Activated CD4-positive, alpha-beta T cell treated with anti-CD3 and anti-CD28 coated beads, Interleukin-2, amount 50 U/mL, for 4 hours (primary cell): ENCODE measurements at places on chromosomes 1 and 21.

- no peak for DNase-seq
Observed at GRCh38 chr1:19563324-19564097, 78.2 kb upstream of the CAPZB start.

DNA sequence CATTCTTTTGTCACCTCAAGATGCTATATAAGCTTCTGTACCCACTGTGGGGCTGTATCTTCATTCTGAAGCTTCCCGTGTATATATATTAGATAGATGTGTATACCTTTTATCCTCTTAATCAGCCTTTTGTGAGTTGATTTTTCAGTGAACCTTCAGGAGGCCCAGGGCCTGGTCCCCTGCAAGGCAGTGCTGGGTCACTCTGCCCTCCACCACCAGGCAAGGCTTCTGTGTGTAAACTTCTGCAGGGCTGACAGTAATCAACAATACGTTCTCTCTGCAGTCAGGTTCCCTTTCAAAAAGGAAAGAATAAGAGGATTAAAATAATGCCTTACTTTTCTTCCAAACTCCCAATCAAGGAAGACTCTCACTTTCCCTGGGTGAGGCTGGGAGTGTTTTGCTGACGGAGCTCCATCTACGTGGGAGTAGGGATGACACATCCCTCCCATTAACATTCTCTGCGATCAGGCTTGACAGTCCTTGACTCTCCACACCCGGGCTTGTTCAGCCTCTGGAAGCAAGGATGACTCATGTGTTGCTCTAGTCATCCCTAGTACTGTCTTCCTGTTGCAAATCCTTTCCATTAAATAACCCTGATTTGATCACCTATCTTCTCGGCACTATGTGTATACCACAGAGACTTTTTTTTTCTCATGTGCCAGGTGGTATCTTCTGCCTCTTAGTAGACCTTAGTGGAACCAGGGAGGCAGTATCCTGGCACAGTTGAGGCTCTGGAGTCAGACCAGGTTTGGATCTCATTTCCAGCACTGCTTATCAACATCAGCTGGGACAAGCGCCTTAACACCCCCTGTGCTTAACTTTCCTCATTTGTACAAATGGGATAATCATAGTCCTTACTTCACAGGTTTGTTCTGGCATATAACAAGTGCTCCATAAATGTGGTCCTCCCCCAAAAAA lies 70.3 kb upstream of the KCNK1 start:
- no peak for DNase-seq

DNA sequence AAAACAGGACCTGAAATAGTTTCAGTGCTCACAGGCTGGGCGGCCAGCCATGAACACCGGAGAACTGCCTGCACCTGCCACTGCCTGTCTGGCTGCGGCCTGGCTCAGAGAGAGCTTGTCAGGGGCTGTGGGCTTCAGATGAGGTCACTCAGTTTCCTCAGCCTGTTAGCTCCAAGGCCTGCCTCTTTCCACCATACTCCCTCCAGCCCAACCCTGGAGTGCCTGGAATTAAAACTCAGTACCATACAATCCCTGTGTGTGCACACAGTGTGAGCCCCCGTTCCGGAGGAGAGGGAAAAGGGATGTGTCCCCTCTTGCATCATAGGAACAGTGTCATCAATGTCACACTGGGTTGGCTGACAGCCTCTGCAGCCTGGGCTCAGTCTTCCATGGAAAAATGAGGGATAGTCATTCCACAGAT lies 16.2 kb downstream of the CACNA1S start:
- DNase-seq = no peak

DNA sequence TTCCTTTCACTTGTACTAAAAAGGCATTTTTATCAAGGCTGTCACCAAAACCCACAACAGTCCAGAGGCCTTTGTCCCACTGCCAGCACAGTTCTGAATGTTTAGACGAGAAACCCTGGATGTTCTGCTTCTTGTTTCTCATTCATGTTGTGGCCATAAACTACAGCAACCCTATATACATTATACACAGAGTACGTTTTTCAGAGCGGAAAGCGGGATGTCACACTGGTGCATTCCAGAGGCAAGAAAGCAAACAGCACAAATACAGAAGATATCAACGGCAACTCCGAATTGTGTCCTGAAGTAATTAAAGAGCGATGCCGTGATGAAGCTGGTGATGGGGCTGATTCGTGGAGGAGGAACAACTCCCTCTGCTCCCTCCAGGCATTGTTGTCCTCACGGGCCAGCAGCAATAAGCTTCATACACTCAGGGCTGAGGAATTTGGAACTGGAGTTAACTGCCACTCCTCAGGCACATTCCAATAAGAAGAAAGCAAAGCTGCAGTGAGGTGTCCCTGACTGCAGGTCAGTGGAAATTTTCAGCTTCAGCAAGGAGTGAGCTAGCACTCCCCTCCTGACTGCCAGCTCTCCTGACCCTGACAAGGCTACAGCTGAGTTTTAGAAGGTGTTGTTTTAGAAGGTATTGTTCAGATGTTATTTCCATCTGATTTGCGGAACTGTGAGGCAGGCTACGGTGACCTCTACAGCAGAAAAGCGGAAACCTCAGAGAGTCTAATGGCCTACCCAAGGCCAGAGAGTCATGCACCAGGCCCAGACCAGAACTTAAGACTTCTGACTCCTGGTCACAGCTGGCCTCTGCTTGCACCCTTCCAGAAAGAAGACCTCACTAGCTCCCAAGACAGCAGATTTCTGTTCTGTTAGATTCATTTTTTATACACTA lies 149.0 kb downstream of the TGFBR3 start:
- no peak for DNase-seq

DNA sequence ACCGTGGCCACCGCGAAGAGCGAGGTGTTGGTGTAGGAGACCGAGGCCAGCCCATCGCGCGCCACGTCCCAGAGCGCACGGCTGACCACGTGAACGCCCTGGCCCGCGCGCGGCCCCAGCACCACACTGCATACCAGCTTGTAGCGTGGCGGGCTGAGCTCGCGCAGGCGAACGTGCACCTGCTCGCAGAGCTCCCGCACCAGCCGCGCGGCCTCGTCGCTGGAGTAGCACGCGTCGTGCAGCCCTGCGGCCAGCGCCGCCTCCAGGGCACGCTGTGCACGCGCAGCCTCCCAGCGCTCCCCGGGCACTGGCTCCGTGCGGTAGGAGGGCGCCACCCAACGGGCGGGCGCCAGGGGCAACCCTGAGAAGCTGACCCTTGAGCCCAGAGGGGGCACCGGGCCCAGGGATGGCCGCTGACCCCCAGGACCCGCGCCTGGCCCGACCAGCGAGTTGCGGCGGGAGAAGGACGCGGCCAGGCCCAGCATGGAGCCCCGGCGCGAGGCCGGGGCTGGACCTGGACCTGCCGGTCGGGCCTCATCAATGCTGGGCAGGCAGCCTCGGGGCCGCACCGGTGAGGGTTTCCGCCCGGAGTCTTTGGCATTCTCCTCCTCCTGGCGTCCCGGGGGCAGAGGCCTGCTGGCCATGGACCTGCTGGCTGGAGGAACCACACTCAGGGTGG lies 987 bp downstream of the DYNLT4 start:
- no peak for DNase-seq

DNA sequence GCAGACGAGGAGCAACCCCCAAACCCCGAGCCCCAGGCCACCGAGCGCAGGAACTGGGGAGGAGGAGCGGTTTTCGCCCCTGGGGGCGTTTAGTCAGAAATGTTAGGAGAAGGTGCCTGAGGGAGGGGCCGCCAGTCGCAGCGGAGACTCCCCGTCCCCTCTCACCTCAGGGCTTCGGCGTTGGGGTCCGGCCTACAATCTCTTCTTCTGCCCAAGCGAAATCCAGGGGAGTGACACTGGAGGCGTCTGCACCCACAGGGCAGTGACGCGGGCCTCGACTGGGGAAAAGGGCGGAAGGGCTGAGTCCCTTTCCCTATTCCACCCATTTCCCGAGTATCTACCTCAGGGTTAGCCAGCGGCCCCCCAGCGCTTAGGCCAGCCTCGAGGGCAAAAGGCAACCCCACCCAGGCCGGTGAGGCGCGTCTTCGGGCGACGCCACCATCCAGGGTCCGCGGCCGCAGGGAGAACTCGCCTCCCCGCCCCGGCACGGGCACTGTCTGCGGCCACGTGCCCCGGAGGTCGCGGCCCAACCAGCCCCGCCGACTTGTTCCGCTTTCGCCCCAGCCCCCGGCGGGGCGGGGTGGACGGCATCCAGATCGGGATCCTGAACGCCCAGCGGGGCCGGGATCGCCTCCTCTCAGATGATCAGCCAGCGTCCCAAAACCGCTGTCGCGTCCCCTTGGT lies 118.7 kb upstream of the BARHL2 start:
- no peak for DNase-seq

DNA sequence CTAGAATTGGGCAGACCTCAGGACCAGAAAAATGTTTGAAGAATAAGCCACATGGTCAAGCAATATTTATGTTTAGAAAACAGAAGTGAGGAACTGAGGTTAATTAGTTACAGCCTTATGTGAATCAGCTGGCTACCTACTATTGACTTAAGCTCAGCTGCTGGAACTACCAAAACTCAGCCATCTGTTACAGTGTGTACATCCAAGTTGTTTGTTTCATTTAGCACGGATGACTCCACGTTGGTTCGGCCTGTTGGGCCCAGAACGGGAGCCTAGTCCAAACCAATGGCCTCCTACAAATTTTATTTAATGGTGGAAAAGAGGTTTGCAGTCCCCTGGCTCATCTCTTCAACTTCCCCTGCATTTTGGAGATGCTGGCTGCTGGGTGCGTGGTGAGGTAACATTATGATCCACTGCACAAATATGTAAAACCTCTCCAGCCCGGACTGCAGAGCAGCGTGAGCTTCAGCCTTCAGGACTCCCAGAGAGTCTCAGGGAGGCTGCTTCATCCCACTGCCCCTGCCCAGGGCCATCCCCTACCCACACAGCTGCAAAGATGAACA lies 143.4 kb downstream of the ZZZ3 start:
- DNase-seq = no peak

DNA sequence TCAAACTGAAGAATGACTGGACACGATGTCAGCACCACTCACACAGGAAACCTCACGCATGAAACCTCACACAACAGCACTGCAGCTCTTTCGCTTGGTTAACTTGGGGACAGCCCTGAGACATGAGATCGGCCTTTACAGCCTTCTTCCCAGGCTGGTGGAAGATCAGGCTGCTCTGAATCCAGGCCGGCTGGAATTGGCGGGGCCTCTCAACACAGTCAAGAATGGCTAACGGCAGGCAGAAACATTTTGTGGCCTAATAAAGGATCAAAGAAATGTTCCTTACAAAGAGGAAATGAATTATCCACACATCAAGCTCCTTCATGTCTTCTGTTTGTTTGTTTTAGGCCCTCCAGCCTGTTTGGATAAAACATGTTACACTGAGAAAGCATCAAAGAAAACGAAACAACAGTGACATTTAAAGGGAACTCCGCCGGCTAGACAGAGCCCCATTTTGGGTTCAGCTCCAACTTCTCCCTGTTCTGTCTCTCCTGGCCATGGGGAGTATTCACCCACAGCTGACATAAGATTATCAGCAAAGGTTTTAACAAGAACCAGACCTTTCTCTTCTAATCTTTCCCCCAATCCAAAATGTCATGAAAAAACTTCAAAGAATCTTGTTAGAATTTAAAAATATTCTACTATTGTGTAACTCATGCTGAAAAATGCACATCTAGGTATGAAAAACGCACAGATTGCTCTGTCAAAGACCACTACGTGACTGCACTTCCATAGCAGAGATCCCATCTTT lies 131.2 kb downstream of the SLC45A1 start:
- DNase-seq = no peak
